Right lung (tissue), 10 donors: ENCODE measurements at places on chromosomes 4 and X. TPM values are rescaled to one million over a fixed set of nuclear protein-coding genes. Genes with fewer than 3 reads are reported as not detected.

DNA sequence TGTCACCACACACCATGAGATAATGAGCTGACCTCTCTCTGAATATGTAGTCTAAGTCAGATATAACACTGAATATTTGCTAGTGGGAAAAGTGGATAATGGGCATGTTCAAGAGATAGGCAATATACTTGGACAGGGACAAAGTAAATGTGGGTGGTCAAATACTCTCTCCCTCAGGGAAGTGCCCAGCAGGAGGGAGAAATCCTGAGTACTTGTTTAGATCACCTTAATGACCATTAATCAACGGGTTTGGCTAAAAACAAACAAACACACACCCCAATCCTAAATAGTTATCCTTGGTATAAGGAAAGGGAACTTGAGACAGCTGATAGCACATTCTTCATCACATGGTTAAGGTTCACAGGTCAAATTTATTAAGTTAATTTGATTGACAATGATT, 933.5 kb downstream of the C4orf33 start:
- DNase-seq = no peak

DNA sequence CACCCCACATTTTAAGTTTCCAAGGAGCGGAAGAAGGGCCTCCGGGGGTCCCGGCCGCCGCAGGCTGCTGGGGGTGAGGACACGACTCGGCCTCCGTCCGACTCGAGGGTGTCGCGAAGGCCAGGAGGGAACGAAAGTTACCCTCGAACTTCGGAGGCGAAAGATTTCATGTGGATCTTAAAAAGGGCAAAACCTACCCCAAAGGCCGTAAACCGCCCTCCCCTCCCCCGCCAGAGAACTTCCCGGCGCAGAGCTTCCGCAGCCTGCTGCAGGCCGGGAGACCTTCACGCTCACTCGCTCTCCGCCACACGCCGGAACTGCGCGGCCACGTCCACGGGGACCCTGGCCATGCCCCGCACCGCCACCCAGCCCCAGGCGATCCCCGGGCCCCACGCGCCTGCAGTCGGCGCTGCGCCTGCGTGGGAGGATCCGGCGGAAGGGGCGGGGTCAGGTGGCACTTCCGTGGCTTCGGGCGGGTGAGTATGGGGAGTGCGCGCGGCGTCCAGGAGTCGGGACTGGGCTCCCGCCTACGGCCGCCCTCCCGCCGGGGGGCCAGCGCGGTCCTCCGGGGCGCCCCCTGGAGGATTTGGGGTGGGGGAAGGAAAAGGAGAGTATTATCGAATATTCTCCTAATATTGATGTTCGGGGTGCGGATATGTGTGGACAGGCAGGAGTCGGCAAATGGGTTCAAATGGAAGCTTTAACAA, at the start of gene MMAA:
Gene MMAA (plus strand): TSS at position 454 of the 707 bp plus-strand sequence. CDS start 19,755 bp downstream, outside the sequence.
- DNase-seq = peak; percentile 95

DNA sequence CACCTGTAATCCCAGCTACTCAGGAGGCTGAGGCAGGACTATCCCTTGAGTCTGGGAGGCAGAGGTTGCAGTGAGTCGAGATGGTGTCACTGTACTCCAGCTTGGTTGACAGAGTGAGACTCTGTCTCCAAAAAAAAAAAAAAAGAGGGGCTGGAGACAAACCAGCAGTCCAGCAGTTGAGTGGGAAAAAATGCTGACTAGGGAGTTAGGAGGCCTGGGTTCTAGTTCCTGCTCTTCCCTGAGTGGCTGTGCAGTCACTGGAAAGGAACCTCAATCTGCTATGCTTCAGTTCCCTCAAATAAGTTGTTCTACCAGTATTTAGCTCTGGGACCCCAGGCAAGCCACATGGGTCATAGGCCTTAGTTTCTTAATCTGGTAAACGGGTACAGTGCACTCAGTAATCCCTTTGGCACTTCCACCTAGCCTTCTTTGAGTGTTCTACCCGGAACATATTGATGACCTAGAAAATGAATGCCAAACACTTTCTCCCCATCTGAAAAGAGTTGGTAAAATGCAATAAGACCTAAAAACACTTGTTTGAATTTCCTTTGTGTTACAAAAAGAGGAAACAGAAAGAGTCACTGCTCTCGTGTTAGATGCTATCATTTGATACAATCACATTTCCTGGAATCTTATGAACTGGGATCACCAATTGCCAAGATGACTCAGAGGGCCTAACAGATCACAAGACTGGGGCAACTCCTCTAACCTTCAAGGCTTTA, 99.3 kb upstream of the EGFL6 start:
- DNase-seq = no peak

- DNase-seq = no peak
Observed at GRCh38 chr4:123340381-123340701, 56.3 kb upstream of the SPRY1 start.

GRCh38 chr4:2043396-2044118, 15.6 kb upstream of the NAT8L start:
- DNase-seq = no peak

- DNase-seq = no peak
Observed at GRCh38 chr4:55491486-55491885, 55.2 kb downstream of the CLOCK start.

DNA sequence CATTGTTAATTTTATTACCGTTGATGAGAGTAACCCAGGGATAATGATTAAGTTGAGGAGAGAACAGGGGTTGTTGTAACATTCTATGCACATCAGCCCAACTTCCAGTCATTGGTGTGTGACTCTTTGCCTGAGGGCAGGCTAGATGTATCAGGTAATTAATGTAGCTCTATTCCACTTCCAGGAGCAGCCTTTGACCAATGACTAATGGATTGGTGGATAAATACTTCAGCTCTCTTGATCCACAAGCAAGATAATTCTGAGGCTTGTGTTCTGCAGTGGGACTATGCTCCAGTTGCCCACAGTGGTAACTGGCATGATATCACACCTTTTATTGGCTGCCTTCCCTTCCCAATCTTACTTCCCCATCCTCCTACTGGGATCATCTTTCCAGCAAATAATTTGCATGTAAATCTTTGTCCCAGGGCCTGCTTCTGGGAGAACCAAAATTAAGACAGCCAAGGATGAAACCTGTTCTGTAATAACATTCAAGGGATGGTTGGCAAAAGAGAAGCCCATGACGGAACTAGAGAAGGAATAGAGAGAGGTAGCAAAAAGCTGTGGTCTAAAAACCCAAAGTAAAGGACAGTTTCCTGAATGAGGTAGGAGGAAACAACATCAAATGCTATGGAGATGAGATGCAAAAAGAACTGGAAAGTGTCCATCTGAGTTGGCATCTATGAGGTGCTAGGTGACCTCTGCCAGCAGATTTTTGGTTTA, 241.4 kb upstream of the RPS6KA3 start:
- no peak for DNase-seq

DNA sequence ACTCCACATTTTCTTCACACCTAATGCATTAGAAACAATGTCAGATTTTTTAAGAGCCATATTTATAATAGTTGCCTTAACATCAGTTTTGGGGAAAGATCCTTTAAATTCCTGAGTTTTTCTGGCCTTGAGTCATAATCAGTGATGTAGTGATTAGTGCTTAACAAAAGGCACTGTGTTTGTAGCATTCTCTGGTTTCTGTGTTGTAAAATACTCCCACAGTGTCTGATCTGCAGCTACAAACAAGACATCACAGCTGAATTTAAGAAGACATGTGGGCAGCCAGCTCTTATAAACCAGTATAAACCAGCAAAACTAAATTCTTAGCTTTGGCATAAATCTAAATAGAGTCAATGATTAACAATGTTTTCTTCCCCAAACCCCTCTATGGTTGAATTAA, 233.8 kb downstream of the FSTL5 start:
- DNase-seq = no peak

DNA sequence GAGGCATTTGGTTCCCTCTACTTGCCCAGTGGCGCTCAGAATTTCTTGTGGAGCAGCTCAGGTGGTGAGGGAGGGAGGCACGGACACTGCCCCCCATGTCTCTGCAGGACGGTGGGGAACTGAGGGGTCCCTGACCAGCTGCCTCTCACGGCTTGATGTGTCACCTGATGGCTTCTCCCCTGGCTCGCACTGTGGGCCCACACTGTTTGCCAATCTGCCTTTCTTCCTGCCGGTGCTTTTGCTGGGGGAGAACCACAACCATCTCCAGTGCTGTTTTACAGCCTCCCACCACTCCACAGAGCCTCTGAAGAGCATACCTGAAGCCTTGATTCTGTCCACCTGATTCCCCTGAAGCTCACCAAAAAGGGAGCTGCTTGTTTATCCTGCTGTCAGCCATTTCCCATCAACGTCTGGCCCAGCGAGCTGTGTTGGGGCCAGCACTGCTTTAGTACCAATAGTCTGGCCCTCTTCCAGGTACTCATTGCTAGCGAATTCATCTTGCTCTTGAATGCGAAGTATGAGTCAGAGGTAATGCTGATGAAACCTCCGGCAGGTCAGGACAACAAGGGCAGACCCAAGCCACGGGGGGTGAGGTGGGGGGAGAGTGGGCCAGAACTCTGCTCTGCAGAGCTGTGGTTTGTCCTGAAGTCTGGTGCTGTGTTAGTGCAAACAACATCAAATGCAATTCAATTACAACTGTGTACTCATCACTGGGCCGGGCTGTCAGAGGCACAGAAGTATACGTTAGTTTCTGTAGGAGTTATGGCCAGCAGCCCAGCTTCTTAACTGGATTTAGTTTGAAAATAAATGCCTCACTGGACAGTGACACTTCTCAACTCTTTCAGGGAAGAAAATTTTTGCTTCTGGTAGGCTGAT, 208.3 kb upstream of the JADE1 start:
- peak; percentile 47 for DNase-seq

- no peak for DNase-seq
Observed at GRCh38 chrX:103879339-103879738, 47.3 kb upstream of the RAB9B start.

DNA sequence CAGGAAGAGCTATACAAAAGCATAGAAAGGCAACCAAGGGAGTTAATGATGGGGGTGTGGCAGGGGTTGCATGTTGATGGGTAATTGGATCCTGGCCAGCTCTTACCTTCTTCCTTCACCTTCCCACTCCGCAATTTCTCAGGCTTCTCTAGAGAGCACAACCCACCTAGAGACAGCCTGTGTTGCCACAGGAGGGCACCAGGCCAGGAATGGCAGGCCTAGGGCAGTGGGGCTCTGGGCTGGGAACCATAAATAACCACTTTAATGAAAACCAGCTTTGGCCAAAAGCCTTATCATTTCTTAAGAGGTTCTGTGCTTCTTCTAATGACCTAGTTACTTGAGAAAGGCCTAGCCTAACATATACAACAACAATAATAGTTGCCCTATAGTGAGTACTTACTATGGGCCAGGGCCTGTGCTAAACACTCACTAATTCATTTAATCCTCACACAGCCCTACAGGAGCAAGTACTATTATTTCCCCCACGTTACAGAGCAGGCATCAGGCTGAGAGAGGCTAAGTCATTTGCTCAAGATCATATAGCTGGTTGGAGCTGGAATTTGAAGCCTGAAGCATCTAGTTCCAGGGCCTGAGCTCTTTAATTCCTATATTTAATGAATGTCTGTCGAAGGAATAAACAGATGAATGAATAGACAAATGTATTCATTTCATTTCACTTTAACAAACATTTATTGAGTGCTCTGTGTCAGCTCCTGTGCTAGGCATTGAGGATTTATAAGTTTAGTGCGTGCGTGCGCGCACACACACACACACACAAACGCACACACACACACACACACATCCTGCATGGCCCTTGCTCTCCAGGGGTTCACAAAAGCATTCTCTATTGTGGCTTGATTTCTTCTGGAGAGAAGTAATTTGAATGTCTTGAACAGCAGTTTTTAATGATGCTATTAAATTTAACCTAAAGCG, 66.8 kb downstream of the RTL9 start:
- no peak for DNase-seq

DNA sequence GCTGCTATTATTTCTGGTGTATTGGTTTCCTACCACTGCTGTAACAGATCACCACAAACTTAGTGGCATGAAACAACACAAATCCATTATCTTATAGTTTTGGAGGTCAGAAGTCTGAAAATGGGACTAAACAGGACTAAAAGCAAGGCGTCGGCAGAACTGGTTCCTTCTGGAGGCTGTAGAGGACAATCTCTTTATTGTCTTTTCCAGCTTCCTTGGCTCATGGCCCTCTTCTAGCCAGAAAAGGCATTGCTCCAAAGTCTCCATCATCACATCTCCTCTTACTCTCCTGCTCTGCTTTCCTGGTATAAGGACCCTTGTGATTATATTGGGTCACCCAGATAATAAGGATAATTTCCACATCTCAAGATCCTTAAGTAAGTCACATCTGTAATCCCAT, 121.9 kb downstream of the CLCN4 start:
- DNase-seq = no peak

Gene DMRTC1B
- polyA plus RNA-seq = 1.9 TPM

Gene HS3ST1
- polyA plus RNA-seq = 2.7 TPM

Gene SCRG1
- polyA plus RNA-seq = 0.66 TPM

Gene MAGEE2
- 1.1 TPM for polyA plus RNA-seq

Gene CXCL3
- polyA plus RNA-seq = 1.0 TPM

Gene STPG2
- polyA plus RNA-seq = 0.39 TPM

Gene SSR4
- 177 TPM for polyA plus RNA-seq

Gene UGT2B17
- polyA plus RNA-seq = not detected

Gene TTC29
- polyA plus RNA-seq = 0.89 TPM

Gene MAGEE1
- 5.3 TPM for polyA plus RNA-seq

Gene APBB2
- polyA plus RNA-seq = 60.4 TPM

Gene HPGD
- 174 TPM for polyA plus RNA-seq

Gene SMIM43
- 16.5 TPM for polyA plus RNA-seq

Gene F9
- polyA plus RNA-seq = not detected
